ENCODE measurements at places on chromosomes 7 and 10.

DNA sequence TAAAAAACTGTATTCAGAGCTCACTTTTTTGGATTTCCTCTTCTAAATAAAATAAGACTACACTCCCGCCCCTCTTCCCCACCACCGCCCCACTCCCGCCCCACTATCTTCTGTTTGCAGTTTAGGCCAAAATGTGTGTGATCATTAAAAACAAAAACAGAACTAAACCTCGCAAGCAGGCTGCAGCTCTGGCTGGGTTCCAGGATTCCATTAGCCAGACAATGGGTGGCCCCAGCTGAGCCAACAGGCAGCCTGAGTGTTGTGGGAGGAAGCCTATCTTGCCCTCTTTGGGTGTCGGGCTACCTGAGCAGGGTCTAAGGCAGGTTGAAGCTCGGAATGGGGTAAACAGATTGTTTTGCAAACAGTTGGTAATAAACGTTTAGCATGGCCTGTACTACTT lies 41.7 kb downstream of the ARL4A start:
- no peak for DNase-seq

GRCh38 chr10:10093021-10093420 lies 924.7 kb upstream of the CELF2 start:
- DNase-seq = no peak

GRCh38 chr10:133520193-133520738 lies 6.9 kb upstream of the CYP2E1 start:
- no peak for DNase-seq

- DNase-seq = no peak
These were observed 110.5 kb downstream of the SVIL start for GRCh38 chr10:29524294-29524693.

DNA sequence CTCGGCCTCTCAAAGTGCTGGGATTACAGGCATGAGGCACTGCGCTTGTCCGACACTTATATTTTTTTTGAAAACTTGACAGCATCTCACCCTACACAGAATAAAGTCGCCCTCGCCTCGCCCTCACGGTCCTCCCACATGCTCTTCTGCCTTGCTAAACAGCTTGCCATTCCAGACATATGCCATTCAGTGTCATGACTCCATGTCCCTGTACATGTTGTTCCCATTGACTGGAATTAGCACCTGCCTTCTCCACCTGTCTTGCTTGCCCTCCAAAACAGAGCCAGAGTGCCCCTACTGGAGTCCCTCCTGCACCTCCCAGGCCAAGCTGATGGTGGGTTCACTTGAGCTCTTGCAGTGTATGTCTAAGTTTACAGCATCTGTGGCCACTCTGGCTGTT lies 6.2 kb downstream of the NIPSNAP2 start:
- no peak for DNase-seq

- DNase-seq = no peak
These were observed 209.0 kb downstream of the CACNA2D1 start for GRCh38 chr7:82234457-82235049.

DNA sequence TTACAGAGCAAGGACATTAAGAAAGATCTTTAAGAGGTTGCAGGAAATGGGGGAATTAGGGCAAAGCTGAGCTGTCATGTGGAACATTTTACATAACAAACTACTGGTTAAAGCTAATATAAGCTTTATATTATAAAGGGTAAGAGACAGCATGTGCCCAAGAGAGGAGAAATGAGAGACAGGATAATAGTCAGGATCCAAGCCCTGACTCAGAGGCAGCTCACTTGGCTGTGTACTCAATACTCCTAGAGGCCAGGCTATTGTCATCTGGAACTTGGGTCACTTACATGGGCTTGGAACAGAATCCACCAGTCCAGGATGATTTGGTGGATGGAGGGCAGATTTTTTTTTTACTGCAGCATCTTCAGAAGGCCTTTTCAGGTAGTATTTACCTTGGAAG lies 418.6 kb upstream of the ZMIZ1 start:
- DNase-seq = no peak

GRCh38 chr7:64581391-64581790 lies 18.5 kb upstream of the ZNF680 start:
- DNase-seq = no peak

- no peak for DNase-seq
These were observed 489.4 kb downstream of the DNAJB9 start for GRCh38 chr7:109059089-109059488.

DNA sequence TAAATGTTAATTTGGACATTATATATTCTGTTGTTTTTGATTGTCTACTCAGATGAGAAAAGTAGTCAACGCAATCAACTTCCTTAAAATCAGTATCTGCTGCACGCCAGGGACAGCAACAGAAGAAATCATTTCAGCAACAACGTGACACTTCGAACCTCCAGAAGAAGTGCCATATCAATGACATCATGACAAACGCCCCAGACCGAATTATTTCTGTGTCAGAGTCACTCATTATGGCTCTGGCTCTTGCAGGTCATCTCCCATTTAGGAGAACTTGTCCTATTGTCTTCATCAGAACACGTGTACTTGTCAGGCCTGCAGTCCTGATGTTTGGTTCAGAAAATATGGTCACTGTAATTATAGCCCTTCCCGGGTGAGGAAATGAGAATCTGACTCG lies 276.3 kb downstream of the ADARB2 start:
- DNase-seq = no peak

DNA sequence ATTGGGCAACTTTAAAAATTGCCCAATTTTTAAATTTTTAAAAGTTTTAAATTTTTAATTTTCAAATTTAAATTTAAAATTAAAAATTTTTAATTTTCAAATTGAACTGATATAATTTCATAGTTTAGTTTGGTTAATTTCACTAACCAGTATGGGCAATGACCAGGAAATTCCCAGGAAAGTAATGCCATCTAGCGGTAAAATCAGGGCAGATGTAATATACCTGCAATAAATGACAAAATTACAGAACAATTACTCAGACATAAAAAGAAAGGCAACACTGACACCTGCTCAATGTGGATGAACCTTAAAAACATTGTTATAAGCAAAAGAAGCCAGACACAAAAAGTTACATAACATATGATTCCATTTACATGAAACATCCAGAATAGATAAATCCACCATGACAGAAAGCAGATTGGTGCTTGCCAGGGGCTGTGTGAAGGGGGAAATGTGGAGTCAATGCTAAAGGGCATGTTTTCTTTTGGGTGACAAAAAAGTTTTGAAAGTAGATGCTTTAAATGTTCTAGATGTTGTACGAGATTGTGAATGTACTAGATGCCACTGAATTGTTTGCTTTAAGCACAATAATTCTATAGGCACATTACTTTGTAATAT lies 28.6 kb upstream of the SLC16A12 start:
- DNase-seq = no peak

GRCh38 chr10:100969187-100970075 lies at the start of gene SEMA4G:
SEMA4G (plus strand) TSS chr10:100969504; CDS start chr10:100972913, 3,409 bp downstream.
- DNase-seq = no peak

GRCh38 chr10:49593564-49593875 lies 16.6 kb upstream of the SLC18A3 start:
- DNase-seq = no peak

DNA sequence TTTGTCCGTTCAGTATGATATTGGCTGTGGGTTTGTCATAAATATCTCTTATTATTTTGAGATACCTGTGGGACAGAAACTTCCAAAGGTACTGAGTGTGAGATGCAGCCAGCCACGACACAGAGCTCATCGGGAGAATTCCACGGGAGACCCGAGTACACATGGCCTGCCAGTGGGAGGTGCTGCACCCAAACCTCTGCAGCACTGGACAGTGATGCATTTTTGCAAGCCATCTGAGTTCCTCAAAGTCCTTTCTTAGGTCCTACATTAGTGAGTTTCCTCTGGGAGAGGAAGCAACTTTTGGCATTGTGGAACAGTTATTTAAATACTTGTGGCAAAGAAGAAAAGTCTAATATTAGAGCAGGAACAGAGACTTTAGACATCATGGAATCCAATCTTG lies 77.5 kb downstream of the ARID5B start:
- DNase-seq = no peak

DNA sequence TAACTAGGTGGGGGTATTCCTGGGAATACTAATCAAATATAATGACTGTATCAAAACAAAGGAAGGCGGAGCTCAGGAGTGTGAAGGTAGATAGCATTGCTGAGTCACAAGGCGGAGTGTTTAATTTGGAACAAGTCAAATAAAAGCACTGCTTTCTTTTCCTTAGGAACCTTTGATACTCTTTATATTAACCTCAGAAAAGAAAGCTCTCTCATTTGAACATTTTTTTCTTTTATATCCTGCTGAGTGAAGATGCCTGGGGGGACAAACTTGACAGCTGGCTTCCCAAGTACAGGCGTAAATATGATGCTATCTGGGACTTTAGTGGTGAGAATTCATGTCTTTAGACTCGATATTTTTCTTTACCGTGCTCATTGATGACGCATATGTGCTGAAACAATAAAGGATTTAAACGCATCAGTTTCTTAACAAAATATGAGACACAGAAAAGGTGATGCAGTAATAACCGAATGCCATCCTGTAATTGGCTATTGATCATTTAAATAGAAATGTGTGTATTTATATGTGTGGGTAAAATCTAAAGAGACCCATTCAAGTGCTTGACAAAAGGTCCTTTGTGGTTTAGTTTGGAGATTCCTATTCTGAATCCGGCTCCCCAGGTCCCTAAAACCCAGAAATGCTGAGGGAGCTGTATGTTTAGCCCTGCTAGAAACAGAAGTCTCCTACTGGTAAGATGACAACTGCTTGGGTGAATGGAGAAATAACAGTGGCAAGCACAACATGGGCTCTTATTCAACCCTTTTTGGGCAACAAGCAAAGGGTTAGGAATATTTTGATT lies 102.7 kb downstream of the PRTFDC1 start:
- no peak for DNase-seq

DNA sequence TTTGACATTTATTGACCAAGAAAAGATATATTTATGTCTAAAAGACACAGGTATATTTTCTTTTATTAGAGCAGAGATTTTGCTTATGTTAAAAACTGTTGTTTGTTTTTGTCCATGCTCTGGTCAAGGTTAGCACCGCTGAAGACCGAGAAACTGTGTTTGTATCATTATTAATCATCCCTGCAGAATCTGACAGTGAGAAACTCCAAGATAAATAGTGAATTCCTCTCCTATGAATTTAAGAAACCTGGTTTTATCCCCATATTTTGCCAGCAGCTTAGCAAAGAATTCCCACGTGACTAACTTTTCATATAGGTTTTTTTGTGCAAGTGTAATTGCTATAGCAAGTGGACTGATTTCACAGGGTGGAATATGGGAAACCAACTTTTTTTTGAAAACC lies 77.6 kb downstream of the FRMD4A start:
- DNase-seq = no peak

DNA sequence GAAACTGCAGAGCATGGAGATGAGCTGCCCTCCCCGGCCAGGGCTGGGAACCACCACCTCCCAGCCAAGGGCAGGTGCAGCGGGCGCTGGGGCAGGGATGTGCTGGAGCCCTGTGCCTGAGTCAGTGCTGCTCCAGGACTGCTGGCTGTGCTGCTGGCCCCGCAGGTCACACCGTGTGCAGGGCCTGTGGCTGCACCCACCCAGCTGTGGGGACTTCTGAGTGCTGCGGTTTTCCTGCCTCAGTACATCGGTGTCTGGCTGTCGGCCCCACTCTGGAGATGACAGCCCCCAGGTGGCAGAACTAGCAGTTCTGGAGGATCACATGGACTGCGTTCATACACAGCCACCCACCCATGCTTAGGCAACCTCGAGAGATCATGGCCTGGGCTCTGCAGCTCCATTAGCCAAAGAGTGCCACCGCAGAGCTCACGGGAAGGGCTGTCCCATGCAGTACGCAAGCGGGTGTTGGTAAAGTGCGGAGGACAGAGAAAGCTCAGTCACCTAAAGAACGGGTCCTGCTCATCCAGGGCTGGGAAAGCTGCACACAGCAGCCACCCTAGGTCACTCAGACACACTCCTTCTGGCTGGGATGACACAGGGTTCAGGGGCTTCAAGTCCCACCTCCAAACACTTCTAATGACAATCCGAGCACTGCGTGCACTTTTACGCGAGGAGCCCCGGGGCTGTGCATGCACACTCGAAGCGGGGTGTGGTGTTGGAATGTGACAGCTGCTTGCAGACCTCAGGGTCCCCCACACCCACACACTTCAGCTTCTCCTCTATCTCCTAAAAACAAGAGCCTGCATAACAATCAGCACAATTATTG lies 198.1 kb upstream of the PPP2R2D start:
- DNase-seq = no peak

GRCh38 chr10:29469481-29470354 lies 165.1 kb downstream of the SVIL start:
- DNase-seq = no peak

- DNase-seq = no peak
These were observed 41.1 kb upstream of the DUSP5 start for GRCh38 chr10:110456523-110457091.

- DNase-seq = no peak
These were observed 32.6 kb downstream of the GSDME start for GRCh38 chr7:24724451-24725190.

DNA sequence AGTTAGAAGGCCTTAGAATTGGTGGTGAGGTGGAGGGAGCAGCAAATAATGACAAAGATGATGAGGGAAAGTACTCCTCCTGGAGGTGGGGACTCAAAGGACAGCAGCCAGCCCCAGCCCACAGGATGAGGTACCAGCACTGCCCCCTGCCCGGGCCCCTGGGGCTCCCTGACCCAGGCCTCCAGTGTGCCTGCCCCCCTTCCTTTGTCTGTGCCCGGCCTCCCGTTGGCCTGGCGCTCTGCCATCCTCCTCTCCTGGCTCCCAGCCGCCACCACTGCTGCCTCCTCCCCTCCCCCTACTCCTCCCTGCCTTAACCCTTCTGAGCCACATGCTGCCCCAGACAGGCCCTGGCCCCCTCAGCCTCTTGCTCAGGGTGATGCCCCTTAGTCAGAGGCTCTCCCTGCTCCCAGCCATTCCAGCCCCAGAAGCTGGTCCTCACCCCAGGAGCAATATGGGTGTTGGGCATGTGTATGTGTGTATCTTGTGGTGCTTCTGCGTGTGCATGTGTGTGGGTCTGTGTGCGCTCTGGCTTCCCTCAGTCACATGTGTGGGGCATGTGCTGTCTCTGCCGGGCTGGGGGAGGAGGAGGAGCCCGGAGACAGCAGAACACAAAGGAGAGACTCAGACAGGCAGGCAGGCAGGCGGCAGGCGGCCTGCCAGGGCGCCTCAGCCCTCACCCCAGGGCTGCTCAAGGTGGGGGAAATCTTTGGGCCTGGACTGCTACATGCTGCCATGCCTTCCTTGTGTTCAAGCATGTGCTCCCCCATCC lies 2.6 kb downstream of the LDB1 start:
- peak; percentile 72 for DNase-seq

- DNase-seq = no peak
These were observed 56.7 kb downstream of the CAMK2B start for GRCh38 chr7:44268671-44269070.

- DNase-seq = no peak
These were observed 239.1 kb upstream of the MYO3A start for GRCh38 chr10:25694971-25695370.

- no peak for DNase-seq
These were observed 16.8 kb downstream of the CALU start for GRCh38 chr7:128755819-128756476.

GRCh38 chr10:42816912-42817311 lies 34.3 kb downstream of the BMS1 start:
- DNase-seq = no peak

- DNase-seq = no peak
These were observed 131.9 kb downstream of the CALCR start for GRCh38 chr7:93442478-93443224.

Data from urinary bladder (tissue), 4 donors.